NCI-H526 treated with DMSO at 0.1 percent for 48 hours (cell line): ENCODE measurements at places on chromosomes 5 and 9.

GRCh38 chr5:136769900-136770684 lies 404.7 kb upstream of the TRPC7 start:
- DNase-seq, result peak; percentile 51

GRCh38 chr5:82329393-82329792 lies 51.2 kb upstream of the RPS23 start:
- no peak for DNase-seq

DNA sequence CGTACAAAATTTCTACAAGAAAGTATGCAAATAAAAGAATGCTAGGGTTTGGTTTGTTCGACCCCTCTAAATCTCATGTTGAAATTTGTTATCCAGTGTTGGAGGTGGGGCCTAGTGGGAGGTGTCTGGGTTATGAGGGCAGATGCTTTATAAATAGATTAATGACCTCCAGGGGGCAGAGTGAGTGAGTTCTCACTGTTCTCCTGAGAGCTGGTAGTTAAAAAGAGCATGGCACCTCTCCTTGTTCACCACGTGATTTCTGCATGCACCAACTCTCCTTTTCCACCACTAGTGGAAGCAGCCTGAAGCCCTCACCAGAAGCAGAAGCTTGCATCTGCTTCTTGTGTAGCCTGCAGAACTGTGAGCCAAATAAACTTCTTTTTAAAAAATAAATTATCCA lies 50.4 kb upstream of the FAM170A start:
- DNase-seq, result peak; percentile 9

GRCh38 chr9:122192261-122192875 lies 32.7 kb downstream of the MORN5 start:
- no peak for DNase-seq

GRCh38 chr5:150020249-150020648 lies 19.7 kb downstream of the HMGXB3 start:
- DNase-seq, result no peak

GRCh38 chr9:33354651-33355211 lies 47.6 kb downstream of the AQP7 start:
- DNase-seq, result no peak

- DNase-seq, result no peak
Observed at GRCh38 chr5:6961837-6962635, 248.8 kb downstream of the TENT4A start.

DNA sequence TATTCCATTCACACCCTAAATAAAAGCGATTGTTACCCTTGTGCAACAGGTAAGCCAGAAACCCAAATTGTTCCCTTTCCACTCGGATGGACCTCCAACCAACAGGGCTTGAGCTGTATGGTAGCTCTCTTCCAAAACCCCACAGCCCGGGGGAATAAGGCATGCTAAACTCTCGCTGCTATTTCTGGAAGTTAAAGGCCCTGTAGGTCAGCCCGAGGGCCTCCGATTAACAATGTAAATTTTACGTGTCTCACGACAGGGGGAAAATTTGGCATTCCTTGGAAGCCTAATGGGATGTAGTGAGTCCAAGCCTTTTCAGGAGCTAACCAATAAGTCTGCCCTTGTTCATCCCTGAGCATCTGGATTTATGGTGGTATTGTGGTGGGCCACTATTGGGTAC lies 26.0 kb downstream of the CNOT8 start:
- no peak for DNase-seq

DNA sequence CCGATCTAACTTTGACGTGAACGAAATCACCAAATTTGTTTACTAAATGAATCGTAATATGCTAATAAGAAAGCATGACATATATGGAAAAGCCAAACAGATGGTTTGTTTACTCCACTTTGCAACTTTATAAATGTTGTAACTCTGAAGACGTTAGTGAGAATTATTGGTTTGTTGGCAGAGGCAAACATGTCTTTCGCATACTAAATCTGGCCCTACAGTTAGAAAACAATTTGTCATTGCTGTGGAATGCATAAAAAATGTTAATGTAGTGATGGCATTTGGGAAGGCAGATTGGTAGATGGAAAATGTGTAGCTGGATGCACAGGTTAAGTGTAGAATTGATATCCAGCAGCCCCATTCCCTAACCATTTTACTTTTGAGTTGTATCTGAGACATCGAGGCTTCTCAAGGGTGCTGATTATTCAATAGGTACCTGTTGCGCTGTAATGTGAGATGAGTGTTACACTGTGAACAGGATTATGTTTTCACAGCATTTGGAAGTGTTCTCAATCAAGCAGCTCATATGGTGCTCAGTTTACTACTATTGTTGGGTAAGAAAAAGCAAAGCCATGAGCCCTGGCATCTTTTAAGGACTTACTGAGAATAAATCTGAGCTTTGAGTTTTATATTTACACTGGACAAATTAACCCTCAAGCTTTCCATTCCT lies 444.8 kb downstream of the BNC2 start:
- no peak for DNase-seq

DNA sequence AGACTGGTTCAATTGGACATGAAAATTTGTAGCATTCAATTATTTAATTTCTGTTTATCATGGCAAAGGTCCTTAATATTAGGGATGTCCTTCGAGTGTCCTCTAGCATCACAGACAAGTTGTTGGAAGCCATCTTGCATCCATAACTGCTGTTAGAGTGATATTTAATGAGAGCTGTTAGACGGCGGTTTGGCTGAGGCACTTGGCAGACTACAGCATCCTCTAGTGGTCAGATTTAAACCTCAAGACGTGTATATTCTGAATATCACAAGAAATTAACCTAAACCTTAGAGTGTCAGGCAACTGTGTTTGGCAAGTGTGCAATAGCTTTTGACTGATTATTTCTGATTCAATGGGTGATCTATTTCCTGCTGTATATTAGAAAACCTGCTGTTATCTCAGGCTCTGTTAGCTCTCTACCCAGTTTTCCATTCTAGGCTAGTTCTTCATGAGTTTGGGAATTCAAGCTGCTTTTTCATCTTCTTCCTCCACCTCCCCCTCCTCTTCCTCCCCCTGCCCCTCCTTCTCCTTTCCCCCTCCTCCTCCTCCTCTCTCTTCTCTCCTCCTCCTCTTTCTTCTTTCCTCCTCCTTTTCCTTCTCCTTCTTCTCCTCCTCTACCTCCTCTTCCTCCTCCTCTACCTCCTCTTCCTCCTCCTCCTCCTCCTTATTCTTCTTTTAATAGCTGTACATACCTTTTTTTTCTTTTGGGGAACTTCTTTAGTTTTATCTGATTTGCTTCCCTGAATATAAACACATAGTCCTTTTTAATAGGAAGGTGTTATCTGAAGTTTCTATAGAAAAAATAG lies 8.6 kb downstream of the SPINK1 start:
- DNase-seq, result peak; percentile 50

- no peak for DNase-seq
Observed at GRCh38 chr5:16693879-16694278, 77.1 kb upstream of the RETREG1 start.

- peak; percentile 5 for DNase-seq
Observed at GRCh38 chr9:122095010-122095767, 2.1 kb upstream of the TTLL11 start.

GRCh38 chr5:159824188-159825161 lies 91.8 kb upstream of the ADRA1B start:
- no peak for DNase-seq

GRCh38 chr9:130499804-130500263 lies 55.1 kb downstream of the ASS1 start:
- no peak for DNase-seq

DNA sequence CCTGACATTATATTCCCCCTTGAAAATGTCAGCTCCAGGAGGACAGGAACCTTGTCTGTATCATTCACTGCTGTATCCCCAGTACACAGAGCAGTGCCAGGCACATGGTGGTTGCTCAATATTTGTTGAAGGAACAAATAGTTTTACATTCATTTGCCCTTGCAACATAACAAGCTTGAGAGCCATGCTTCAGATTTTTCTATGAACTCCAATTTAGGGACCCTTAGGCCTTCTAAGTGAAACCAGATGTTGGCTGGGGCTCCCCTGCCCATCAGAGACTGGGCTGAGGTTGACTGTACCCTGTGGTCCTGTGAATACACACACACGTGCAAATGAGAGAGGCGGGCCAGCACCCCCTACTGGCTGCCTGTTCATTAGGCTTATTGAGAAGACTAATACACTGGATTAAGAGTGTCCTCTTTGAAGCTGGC lies 214.9 kb upstream of the WWC1 start:
- no peak for DNase-seq

GRCh38 chr5:175654339-175654738 lies 3.5 kb upstream of the HRH2 start:
- no peak for DNase-seq

GRCh38 chr9:3528451-3528850 lies 2.6 kb upstream of the RFX3 start:
- no peak for DNase-seq

DNA sequence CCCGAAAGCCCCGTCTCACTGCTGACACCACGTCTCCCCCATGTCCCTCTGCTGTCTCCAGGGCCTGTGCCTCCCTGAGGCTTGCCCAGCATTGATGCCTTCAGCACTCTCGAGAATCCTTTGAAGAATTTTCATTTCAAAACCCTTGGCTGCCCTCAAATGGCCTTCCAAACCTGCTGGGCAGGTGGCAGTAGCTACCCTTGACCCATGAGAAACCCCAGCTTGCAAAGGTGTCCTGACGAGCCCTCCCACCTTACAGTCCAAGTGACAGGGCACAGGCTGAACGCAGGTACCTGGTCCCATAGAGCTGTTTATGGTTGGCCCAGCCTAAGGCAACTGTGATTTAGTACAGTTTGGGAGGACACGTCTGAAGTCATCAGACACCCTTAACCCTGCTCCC lies 97.2 kb upstream of the SPIN1 start:
- no peak for DNase-seq

DNA sequence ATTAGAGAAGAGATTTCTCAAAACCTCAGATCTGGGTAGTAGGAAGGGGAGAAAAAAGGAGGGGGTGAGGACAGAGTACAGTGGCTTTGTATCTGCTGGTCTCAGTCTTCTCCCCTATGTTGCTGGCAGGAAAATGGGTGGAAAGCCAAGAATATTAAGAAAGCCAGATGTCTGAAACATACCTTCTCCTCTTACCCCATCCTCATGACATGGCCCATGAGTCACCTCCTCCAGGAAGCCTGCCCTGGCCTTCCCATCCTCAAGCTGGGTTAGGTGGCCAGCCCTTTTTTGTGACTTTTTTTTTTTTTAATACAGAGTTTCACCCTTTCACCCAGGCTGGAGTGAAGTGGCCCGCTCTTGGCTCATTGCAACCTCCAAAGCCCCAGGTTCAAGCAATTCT lies 61.8 kb downstream of the ABCA1 start:
- DNase-seq, result no peak

GRCh38 chr5:86684222-86684621 lies 66.5 kb downstream of the COX7C start:
- no peak for DNase-seq

DNA sequence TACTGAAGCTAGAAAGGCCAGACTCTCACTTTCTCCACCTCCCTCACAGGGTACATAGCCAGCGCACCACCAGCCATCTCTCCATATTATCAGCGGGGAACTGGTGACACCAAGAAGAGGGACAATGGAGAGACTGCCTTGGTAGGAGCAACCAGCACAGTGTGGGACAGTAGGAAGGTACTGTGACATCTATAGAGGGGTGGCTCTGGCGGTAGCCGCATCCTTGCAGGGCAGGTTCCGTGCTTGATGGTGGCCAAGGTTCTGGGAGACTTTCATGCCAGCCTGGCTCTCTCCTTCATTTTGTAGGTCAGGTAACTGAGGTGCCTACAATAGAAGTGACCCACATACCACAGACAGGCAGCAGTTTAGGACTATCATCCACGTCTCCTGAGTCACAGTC lies 65.5 kb upstream of the SMIM23 start:
- DNase-seq, result no peak

GRCh38 chr9:129596541-129597331 lies 24.2 kb downstream of the C9orf50 start:
- DNase-seq, result no peak

DNA sequence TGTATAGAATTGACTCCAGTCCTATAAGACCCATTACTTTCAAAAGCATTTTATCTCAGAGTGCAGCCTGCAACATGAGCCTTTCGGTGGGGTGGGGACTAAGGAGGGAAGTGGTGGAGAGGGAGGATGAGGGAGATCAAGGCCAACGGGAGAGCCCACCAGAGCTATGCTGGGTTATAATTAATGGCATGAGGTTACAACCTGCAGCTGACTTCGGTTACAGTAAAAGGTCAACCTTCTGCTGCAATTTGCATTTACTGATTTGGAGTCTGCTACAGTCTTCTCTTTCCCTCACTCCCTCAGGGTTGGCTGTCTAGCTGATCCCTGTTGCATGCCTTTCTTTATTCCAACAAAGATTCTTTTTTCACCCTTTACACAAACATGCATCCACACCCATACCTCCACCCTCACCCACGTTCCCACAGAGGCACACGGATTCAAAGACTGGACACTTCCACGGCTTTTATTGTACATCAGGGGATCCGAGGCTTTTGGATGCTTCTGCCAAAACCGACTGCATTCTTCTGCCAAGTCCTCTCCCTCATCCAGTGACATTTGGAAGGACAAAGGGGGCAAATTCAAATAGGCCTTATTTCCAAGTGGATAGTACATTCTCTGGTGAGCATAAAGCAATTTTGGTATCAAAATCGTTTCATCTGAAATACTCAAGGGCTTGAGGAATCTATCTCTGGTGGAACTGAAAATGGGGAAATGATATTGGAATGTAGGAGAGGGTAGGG lies 381.2 kb downstream of the NFIB start:
- no peak for DNase-seq

DNA sequence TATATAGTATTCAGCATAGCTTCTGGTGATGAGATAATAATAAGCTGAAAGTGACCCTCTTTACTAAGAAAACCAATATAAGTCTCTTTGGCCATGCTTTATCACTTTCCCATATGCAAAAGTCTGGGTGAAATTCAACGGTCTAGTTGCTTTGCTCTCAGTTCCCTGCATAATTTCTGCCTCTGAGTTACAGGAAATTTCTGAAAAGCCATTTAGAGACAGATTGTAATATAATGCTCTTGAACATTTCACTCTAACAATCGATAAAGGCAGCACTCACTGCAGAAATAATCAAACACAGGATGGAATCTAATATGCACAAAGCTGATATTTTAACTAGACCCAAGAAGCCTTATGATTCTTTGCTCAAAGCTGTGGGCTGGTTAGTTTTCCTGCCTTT lies 100.1 kb upstream of the LIFR start:
- DNase-seq, result no peak

DNA sequence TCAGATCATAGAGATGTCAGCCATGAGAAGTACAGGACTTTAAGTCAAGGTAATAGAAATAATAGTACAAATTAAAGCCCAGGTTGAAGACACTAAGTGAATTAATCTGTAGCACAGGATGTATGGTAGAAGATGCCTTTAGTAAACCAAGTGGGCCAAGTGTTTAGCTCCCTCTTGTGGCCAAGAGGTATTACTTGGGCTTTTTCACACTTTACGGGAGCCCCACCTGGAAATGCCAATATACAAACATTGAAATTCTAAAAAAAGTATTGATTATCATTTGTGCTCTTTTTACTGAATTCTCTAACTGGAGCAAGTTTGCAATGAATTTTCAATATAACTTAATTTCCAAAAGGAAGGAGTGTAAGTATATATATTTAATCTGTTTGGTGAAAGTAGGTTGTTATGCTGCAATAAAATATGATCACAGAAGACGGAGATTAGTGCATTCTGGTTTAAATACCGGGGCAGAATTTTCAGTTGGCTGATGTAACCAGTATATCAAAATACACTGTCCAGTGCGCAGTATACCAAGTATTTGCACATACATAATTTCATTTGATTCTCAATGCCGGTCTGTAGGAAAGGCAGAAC lies 84.7 kb downstream of the PARP8 start:
- DNase-seq, result peak; percentile 87

GRCh38 chr5:157961176-157961575 lies 102.2 kb upstream of the CLINT1 start:
- DNase-seq, result no peak

GRCh38 chr5:73495772-73496335 lies 2.4 kb upstream of the BTF3 start:
- DNase-seq, result no peak
